ENCODE measurements at places on chromosomes 6 and 20.
A peak's percentile ranks its signal among the peaks of the same experiment; 100 is the strongest.

GRCh38 chr20:37892001-37892400 is 10.9 kb upstream of the VSTM2L start:
- no peak for DNase-seq

- DNase-seq, result no peak
Observed at GRCh38 chr6:44642349-44642748, 254.8 kb downstream of the CDC5L start.

- peak; percentile 84 for DNase-seq
Observed at GRCh38 chr6:40962241-40962640, 76.8 kb downstream of the UNC5CL start.

DNA sequence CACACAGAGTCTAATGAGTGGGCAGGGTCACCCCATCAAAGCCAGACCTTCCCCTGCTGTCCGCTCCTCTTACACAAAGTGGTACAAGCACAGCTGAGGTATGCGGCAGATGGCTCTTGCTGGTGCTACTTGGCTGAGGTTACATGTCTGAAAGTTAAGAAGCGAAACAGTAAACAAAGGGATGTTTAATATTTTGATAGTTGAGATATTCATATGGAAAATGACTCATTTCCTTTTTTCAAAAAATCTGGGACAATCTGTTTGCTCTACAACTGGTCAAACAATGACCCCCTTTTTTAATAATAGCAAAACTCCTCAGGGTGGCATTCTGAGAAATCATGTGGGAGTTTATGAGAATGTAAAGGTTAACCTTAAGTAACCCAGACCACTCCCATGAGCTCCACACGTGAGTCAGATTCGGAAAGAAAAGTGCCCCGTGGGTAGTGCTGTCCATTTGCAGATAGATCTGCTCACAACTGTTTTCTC is 245.3 kb downstream of the TBXT start:
- no peak for DNase-seq

DNA sequence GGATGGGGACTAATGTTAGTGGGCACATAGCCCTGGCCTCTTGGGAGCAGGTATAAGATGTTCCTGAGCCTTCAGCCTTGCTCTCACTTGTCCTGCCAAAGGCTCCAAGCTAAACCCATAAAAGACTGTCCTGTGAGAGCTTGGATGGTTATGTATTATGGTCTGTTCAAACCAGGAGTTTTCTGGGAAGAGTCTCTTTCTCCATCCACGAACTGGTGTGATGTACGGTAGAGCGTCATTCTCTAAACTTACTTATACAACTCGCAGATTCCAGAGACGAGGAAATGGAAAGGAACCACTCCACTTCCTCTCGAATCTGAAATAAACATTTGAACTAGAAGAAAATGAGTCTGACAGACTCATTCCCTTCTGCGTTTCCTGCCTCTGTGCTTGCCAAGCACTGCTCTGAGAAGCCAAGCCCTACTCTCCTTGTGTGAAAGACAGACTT is 5.3 kb downstream of the SOBP start:
- DNase-seq, result no peak

- DNase-seq, result no peak
Observed at GRCh38 chr6:151850479-151851003, 43.1 kb downstream of the ESR1 start.

GRCh38 chr20:45495501-45495941 is 19.9 kb downstream of the SPINT3 start:
- DNase-seq, result no peak

DNA sequence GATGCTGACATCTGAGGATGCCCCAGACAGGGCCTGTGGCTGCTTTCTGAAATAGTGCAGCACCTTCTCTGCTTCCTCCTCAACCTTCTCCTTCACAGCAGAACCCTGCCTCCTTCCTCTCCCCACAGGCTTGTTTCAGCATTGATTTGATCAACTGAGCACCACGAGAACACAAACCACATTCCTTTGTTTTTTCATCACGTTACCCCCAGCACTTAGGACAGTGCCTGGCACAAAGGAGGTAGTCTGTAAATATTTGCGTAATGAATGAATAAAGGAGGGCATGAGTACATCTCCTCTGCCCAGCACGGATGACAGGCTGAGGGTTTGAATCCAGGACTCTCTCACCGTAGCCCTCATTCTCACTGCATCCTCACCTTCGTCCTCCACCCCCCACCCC is 21.3 kb upstream of the WFDC2 start:
- DNase-seq, result no peak
